H9 (cell line): ENCODE measurements at places on chromosomes 16 and 17. TPM values are rescaled to one million over a fixed set of nuclear protein-coding genes. Genes with fewer than 3 reads are reported as not detected.

GRCh38 chr16:50944436-50944835, 202.6 kb downstream of the CYLD start:
- DNase-seq, result no peak

DNA sequence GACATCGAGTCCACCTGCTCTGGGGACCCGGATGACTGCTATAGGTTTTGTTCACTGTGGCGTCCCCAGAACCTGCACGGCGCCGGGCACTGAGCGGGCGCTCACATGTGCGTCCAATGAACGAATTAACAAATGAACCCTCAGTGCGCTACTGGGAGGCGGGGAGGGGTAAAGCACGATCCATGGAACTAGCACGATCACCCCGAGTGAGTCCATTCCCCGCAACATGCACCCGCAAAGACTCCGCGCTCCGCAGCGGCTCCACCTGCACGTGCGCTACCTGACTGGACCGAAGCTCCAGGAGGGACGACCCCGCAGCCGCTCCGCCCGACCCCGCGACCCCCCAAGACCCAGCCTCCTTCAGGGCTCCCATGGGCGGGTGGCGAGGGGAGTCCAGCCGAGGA, 491 bp downstream of the TRAP1 start:
- no peak for DNase-seq

GRCh38 chr17:82248815-82249674, 20.2 kb downstream of the SLC16A3 start:
- no peak for DNase-seq

DNA sequence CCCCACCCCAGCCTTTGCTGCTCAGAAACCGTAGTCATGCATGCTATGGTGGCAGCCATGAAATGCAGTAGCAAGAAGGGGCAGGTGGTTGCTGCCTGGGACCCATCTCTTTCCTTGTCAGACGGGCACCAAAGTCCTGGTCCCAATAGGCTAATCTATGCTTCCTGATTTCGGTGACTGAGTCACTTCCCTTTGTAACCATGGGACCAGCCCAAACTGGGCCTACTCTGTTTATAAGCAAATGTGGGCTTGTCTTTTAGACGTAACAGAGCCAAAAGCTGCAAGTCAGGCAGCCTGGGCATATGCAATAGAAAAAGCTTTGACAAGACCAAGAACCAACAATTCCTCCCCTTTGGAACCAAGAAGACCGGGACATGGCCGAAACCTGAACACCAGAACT, 99.1 kb upstream of the RBBP6 start:
- DNase-seq, result no peak

DNA sequence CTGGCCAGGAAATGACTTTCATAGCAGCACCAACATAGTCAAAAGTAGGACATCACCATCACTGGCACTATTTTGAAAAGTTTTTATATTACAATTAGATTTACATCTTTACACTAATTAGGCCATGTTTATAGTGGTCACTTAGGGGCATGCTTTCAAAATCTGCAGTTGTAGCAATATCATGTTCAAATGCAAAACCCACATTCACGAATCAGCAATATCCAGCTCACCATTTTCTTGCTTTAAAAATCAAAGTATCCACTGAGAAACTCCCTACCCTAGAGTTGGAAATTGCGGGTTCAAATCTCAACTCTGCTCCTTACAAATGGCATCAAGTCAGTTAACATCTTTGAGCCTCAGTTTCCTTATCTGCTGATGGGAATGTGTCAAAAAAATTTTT, 237.4 kb downstream of the ZFHX3 start:
- DNase-seq, result no peak

DNA sequence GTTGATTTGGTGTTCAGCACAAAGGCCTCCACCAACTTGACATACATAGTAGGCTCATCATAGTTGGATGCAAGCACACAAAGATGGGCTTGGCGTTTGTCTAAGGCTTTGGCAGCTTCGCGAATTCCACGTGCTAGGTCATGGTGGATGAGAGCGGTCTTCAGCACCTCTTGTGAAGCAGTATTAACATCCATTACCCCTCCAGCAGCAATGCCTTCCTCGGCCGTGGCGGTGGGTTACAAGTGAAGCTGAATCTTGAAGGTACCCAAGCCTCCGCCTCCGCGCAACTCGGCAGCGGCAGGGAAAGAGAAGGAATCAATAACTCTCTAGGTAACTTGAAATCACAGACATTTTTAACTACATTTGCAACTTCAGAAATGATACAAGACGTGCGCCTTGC, 1.1 kb upstream of the PELP1 start:
- DNase-seq, result no peak

GRCh38 chr16:901715-902601, 68.8 kb downstream of the LMF1 start:
- no peak for DNase-seq

DNA sequence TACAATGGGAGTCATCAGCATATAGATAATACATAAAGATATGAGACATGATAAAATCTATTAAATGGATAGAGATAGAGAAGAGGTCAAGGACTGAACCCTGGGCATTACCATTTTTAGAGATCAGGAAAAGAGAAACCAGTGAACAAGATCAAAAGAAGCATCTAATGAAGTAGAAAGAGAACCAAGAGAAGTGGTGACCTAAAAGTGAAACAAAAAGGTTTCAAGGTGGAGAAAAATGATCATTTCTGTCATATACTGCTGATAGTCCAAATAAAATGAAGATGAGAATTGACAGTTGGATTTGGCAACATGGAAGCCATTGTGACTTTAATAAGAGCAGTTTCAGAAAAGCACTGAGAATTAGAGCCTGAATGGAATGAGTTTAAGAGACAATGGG, 165.1 kb downstream of the PPM1E start:
- no peak for DNase-seq

DNA sequence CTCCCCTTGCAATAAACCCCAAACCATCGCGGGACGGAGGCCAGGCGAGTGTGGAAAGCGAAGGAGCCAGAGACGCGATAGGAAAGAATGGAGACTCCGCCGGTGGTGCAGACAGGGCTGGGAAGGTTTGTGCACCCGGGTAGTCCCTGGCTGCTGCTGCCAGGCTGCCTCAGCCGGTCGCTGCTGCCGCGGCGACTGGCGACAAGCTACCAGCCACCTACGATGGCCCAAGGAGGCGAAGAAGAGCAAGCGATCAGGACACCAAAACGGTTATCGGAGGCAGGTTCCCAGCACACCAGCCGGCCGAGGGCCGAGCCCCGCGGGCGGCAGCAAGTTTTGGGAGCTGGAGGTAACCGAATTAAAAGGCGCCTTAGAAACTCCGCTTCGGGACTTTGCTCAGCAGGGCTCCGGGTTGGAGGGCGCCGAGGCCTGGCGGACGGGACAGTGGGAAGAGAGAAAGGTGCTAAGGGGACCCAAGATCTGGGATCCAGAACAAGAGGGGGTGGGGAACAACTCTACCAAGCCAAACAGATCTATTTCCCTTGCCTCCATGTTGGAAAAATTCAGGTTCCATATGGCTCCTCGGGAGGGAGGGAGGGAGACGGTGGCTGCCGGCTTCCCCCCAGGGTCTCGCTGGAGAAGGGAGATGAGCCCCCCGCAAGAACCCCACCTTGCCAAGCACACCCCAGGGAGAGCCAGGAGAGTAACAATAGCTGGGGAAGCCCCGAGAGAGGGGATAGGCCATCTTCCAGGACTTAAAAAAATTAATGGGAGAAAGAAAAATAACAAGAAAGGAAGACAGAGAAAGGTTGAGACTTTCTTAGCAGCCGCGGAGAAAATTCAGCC, 9.7 kb upstream of the HOXB2 start:
- DNase-seq, result peak; percentile 64

DNA sequence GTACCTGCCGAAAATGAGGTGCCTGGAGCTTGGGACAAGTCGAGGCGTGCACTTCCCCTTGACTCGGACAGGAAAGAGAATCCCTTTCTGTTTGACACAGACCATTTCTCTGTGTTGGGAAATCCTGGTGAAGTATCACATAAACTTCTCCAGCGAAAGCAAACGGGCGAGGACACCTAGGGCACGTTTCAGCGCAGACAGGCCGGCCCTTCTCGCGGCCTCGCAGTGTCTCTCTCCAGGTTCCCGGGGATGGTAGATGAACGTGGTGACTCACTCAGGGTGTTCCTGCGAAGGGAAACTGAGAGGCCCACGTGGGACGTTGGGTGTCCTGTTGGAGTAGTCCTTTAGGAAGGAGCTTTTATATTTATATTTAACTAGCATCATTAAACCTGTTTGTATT, 36.3 kb upstream of the ZNF750 start:
- DNase-seq, result no peak

- DNase-seq, result peak; percentile 25
Measured at GRCh38 chr17:77723909-77724875, 234.3 kb upstream of the TNRC6C start.

DNA sequence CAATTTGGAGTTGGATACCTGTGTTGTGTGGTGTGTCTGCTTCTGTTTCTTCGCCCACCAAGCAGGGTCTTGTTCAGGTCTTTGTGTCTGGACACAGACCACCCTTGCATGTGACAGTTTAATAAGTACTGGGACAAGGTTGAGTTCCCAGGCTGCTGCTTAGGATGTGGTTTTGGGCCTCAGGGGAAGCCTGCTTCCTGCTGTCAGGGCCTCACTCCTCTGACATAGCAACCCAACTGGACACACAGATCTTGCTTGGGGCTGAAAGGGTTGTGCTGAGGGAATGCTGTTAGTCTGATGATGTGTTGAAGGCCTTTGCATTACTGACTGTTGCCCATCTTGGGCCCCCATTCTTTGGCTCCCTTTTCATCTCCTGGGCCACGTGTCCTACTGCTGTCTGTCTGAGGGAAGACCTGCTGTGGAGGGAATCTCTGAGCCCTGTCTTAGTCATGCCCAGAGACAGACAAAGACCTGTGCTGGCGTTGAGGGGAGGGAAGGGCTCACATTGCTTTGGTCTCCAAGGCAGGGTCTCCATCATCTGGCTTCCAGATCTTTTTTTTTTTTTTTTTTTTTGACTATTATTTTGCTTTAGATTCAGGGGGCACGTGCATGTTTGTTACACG, 4.7 kb upstream of the TGFB1I1 start:
- no peak for DNase-seq

- no peak for DNase-seq
Measured at GRCh38 chr16:83721676-83722075, 86.1 kb upstream of the HSBP1 start.

DNA sequence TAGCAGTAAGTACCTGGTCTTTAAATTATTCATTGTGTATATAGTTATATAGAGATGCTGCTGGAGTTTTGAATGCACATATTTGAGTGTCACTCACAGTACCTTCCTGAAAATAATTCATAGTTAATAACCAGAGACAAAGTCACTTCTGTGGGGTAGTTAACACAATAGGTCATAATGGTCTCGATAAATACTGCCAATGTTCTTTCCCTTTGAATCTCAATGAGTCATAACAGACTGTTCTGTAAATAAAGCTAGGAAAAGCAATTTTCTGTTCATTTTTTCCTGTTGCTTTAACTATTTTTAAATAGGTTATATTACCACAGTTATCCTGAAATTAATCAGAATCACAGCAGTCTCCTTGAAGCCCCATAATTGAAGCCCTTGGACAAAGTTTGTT, 87.2 kb downstream of the MAP2K4 start:
- DNase-seq, result no peak

DNA sequence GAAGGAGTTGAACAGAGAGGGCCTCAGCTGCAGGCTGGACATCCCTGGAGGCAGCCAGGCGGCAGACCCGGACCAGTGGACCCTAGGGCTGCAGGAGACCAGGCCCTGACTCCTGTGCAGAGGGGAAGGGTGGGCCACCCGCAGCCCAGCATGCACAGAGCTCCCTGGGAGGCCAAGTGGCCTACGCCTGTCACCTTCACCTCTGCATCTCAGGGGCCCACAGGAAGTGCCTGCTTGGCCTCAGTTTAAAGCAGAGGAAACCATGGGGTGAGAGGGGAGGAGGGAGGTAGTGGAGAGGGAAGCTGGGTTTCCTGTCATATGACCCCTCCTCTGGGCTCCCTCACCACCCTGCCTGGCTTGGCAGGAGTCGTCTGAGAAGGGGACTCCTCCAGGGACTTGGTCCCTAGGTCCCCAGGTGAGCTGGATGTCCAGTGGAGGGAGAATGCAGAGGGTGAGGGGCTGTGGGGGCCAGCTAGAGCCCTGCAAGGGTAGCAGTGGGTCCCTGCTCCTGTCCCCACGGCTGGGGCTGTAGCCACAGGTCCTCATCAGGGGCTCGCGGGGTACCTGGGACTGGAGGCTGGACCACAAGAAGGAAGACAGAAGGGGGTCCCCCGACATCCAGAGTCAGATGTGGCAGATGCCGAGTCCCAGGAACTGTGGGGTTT, at the start of gene TMC8:
TSS of gene TMC8 (plus strand) at position 335 of the 665 bp plus-strand sequence. CDS start 818 bp downstream, outside the sequence.
- peak; percentile 67 for DNase-seq

DNA sequence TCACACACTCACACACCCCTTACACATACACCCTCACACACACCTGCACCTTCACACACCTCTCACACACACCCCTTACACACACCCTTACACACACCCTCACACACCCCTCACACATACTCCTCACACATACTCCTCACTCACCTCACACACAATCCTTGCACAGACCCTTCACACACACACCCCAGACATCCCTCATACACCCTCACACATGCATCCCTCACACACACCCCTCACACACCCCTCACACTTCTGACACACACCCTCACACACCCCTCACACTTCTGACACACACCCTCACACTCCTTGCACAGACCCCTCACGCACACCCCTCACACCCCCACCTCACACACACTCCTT, 23.9 kb downstream of the C17orf67 start:
- no peak for DNase-seq

- no peak for DNase-seq
Measured at GRCh38 chr16:47524007-47524405, 62.9 kb downstream of the PHKB start.

DNA sequence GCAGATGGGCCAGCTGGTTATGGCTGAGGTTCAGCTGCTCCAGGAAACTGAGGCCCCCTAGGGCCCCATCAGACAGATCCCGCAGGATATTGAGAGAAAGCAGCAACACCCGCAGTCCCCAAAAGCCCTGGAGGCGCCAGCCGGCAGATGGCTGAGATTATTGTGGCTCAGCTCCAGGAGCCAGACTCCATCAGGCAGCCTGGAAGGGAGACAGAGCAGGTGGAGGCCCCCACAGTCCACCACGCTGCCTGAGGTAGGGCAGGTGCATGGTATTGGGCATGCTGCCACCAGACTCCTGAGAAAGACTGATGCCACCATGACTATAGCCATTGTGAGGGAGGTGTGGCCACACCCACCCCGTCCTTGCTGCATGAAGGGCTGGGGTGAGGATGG, 9.5 kb upstream of the TMEM101 start:
- no peak for DNase-seq

GRCh38 chr17:43846963-43847371, at the start of gene CD300LG:
CD300LG (plus strand) TSS chr17:43847176; CDS start chr17:43847217, 41 bp downstream.
- DNase-seq, result peak; percentile 67

- no peak for DNase-seq
Measured at GRCh38 chr16:10862438-10862837, 14.6 kb upstream of the CIITA start.

The CTRB1 gene
- not detected in 2 replicates for total RNA-seq

The MYOCD gene
- 0.17 and 0.39 TPM in 2 replicates for total RNA-seq

The TERB1 gene
- total RNA-seq, result not detected in 2 replicates

The RAB26 gene
- total RNA-seq, result 2.4 and 3.0 TPM in 2 replicates

The SLC4A1 gene
- 0.13 TPM in 1 of 2 replicates, not detected in the other for total RNA-seq

The OR3A2 gene
- not detected in 2 replicates for total RNA-seq

The TMEM114 gene
- 0.33 and 1.2 TPM in 2 replicates for total RNA-seq

The ACSM5 gene
- total RNA-seq, result not detected in 2 replicates

The MYO15B gene
- 35.3 and 41.9 TPM in 2 replicates for total RNA-seq

The TEKT1 gene
- not detected in 2 replicates for total RNA-seq

The INPP5K gene
- 28.1 and 29.4 TPM in 2 replicates for total RNA-seq

The EPX gene
- total RNA-seq, result not detected in 2 replicates
